ENCODE measurements at places on chromosomes 16 and 17.

DNA sequence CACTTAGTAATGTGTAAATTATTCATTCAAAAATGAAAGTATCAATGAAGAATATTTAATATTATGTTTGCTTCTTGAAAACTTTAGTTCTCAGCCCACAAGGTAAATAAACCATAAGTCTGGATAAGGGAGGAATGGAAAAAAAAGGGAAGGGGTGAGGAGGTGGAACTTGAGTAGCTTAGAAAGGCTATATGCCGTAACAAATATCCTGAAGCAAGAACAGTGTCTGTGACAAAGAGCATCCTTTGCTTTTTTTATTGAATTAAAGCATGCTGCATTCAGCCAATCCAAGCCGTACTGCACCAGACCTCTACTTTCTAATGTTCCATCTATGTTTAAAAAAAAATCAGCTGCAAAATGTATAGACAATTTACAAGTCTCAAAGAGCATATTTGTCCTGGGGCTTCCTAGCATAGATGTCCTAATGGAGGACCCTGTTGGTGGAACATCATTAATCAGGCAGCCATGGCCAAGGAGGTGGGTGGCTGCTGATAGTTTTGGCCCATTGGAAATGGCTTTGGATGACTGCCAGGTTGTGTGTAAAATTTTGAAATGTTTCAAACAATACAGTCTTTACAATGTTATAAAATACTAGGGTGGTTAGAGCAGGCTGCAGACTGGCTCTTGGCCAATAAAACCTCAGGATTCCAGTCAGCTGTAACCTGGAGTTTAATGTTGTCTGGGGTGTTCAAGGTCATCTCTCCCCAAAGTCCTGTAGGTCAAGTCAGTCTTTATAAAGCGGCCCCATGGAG lies 895.8 kb upstream of the SOX9 start:
- no peak for DNase-seq

- no peak for DNase-seq
These were observed 19.4 kb upstream of the PRM1 start for GRCh38 chr16:11300560-11300892.

DNA sequence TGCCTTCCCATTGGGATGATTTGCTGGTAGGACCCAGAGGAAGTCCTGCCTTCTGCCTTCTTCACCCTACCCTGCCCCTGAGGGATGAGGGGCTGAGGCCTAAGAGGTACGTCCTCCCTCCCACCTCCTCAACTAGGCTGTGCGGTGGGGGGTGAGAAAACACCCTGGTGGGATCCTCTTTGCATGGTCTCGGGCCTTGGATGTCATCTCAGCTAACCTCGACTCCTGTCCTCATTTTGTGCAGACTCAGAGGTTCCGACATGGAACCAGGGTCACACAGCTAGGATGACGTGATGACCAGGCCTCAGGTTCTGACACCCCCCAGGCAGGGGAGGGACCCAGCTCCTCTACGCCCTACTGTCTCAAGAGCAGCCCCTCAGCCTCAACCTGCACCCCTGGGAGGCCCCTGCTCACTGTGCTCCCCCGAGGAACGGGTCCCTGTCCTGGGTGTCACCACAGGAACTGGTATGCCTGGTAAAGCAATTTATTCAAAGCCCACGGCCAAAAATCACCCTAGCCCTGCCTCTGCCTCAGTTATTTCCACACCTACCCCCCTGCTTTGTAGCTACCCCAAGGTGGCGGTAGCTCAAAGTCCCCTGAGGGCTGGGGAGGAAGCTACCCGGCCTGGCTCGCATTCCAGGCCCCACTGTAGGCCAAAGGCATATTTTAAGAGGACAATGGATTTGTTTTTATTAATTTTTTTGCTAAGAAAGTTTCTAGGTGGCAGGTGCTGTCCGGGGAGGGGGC lies 17.5 kb downstream of the UNC13D start:
- DNase-seq, result no peak

- no peak for DNase-seq
These were observed 180.1 kb downstream of the PRKCB start for GRCh38 chr16:24015923-24016322.

GRCh38 chr16:25912321-25912720 lies 220.6 kb downstream of the HS3ST4 start:
- DNase-seq, result no peak

DNA sequence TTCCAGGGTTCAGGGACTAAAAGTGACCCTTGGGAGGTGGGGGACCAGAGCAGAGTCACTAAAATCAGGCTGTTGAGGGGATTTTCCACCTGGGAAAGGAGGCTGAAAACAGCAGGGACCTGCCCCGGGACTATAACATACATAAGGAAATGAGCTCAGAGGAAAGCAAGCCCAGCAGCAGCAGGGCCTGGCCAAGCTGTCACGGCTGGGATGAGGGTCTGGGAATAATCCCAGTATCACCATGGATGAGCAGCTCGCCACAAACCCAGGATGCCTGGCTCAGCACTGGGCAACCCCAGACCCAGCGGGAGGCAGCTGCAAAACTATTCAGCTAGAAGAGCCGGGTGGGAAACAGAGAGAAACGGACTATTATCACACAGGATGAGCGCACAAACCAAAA lies 72.4 kb downstream of the RPH3AL start:
- no peak for DNase-seq

GRCh38 chr17:48993951-48994350 lies 3.2 kb upstream of the IGF2BP1 start:
- DNase-seq, result no peak

- no peak for DNase-seq
These were observed 740 bp upstream of the SLC5A10 start for GRCh38 chr17:18950944-18951905.

GRCh38 chr17:8015236-8015956 lies 13.0 kb downstream of the GUCY2D start:
- no peak for DNase-seq

GRCh38 chr16:67146523-67147357 lies 4.1 kb downstream of the B3GNT9 start:
- no peak for DNase-seq

- no peak for DNase-seq
These were observed 3.6 kb downstream of the CES5A start for GRCh38 chr16:55871411-55872038.

DNA sequence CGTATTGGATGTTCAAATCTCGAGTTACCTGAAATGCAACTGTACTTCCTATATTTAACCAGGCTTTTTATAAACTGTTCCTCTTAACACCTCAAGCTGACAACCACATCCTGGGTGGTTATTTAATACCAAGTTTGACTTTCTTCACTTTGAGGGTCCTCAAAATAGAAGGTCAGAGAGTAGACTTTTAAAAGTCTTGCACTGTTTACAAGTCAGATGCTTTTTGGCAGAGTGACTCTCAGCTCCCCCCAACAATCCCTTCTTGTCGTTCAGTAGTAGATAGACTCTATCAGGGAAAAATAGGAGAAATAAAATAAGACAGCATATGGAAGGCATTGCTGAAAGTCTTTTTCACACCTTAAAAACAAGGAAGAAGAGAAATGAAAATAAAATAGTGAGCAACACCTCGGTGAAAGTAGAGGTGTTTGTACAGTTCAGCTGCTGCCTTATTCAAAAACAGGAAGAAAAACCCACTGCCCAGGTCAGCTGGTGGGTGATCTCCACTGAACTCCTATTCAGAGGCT lies 650.4 kb downstream of the WWOX start:
- no peak for DNase-seq
